Stimulated activated CD4-positive, alpha-beta T cell treated with anti-CD3 and anti-CD28 coated beads, Interleukin-1b, Interleukin-23, amount 100 ng/mL, for 1 hour (primary cell): ENCODE measurements at places on chromosomes 4 and X.

- DNase-seq, result no peak
Measured at GRCh38 chr4:7256984-7257810, 64.9 kb downstream of the SORCS2 start.

DNA sequence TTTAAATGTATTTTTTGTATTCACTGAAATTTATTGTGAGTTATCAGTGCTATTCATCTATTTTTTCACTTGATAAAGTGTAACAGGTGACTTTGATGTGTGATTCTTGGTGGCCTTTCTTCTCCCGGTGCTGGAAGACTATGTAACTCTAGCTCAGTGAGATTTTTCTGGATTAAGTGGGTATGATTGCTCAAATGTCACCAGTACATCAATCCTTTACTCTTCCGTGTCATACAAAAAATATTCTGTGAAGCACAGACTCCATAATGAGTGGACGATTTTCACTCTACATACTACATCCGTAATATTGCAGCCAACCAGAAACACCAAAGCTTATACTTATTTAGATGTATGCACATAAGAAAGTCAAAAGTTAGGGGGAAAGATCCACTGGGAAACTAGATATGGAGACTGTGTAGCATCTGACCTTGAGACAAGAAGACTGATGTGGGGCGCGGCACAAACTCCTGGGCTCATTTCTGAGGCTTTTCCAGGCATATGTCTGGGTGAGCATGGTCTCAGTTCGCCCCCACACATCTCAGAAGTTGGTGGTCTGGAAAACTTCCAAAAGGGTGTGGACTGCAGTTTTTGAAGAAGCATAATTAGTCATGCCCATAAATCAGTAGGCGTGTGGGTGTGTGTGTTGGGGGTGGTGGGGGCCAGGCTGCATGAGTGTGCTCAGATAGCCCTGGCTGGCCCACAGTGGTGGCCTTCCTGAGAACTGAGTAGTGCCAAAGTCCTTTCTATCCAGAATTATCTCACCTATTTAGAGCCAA lies 53.9 kb upstream of the TENM3 start:
- DNase-seq, result no peak

- DNase-seq, result no peak
Measured at GRCh38 chrX:103552236-103552635, 32.9 kb upstream of the RAB40A start.

- DNase-seq, result no peak
Measured at GRCh38 chr4:168797738-168798375, 212.2 kb downstream of the CBR4 start.

- DNase-seq, result no peak
Measured at GRCh38 chr4:77631276-77631675, 25.7 kb downstream of the CXCL13 start.

DNA sequence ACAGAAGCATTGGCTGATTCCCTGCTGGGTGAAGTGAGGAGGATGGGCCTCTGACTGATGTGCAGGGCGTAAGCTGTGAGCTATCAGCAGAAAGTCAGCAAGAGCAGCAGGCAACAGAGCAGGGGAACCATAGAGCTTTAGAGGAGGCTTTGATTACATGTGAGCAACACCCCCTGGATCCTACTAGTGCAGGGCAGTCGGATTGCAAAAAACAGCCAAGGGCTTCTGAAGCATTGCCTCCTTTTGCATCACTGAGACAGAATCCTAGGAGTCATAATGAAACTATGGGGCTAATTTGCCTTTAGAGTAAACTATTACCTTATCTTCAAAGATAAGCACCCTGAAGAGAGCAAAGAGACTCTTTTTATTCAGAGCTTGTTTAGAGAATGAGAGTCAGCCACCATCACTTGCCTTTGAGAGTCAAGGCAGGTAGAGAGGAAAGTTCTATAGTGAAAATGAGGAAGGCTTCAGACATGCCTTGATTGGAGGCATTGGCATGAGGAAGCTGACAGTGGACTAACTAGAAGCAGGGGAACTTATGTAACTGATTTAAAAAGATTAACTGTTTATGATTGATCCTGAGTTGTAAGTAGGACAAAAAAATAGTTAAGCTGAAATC lies 420.3 kb downstream of the PDHA2 start:
- no peak for DNase-seq

GRCh38 chr4:128835498-128836222 lies 26.2 kb downstream of the JADE1 start:
- DNase-seq, result no peak

GRCh38 chrX:68488657-68489056 lies 10.2 kb upstream of the YIPF6 start:
- no peak for DNase-seq

DNA sequence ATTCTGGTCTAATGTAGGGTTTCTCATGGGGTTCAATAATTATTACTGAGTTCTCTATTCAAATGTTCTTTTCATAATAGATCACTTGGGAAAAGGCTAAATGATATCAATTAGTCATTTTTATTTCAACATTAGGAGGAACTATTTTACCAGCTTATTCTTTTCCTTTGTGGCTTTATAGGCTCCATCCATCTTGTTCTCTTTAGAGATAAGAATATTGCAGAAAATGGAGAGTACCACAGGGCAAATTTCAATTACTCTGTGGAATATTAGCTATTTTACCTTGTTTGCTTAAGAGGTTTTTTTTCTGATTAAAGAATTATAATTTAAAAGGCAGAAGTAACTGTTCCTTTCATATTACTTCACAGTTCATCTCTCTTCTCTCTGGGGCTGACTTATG lies 55.8 kb downstream of the MAP9 start:
- DNase-seq, result no peak

DNA sequence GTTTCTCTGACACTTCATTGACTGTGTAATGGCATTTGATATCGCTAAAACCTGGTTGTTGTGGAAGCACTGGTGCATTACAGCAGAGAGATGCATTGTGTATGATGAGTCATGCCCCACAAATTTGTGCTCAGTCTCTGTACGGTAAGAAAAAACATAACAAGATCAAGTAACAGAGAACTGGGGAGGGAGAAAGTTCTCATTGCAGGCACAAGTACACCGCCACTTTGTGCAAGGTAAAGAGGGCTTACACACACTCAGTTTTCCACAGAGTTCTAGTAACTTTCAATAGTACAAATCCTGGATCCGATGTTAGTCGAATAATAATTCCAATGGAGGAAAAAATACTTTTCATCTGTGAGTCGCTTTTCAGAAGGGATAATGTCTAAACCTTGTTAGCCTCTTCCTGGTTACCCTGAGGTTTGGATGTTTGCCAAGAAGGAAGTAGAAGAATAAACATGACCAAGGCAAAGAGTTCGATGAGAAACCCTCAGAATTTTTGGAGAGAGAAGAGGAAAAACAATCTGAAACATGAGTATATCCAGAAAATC lies 512.5 kb upstream of the SLIT2 start:
- no peak for DNase-seq

DNA sequence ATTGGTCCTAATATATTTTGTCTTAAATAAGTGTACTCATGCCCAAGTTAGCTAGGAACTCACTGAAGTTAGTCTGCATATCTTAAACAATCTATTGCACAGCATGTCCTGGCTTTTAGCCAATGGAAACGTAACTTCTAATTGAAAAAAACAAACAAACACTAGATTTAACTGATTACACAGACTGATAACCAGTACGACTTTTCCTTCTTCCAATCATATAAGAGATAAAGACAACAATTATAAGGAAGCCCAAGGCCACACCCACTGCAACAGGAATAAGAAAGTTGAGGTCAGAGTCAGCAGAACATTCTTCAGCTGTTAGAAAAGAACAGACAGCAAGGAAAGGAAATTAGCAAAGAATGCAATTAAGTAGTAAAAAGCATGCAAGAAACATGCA lies 40.8 kb downstream of the LAMP2 start:
- DNase-seq, result no peak

- DNase-seq, result no peak
Measured at GRCh38 chrX:124087000-124087746, 125.7 kb downstream of the STAG2 start.

- no peak for DNase-seq
Measured at GRCh38 chr4:186201535-186202230, 10.3 kb downstream of the CYP4V2 start.

DNA sequence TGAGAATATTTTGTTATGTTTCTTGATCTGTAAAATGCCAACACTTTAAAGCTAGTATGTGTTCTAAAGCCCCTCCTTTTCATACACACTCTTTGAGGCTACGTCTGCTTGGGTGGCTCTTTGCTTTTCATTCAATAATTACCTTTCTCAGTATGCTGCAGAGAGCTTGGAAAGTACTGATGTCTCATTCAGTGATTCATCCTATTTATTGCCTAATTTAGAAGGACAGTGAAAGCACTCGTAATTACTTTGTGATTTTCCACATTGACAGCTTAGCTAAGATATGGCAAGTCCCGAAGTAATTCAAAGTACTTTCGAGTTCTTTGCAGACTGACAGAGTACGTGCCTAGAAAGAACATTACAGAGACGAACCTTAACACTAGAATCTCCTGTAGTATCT lies 57.2 kb downstream of the BMP15 start:
- DNase-seq, result no peak

GRCh38 chr4:147924604-147925412 lies 192.9 kb downstream of the ARHGAP10 start:
- DNase-seq, result no peak

DNA sequence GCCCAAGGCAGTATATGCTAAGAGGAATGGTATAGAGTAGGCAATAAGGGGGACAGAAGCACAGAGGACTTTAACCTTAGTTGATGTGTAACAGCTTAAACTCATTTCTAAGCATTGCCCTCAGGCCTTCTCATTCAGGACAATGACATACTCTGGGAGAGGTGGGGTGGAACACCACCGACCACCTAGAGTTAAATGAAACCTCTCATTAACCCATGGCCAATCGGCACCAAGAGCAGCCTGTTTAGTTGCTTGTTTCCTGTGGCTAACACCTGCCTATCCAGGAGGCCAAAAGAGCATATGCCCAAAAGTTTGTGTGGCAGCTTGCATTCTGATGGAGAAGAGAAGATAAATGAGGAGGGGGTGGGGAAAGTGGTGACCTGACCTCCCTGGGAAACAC lies 88.7 kb upstream of the PLAC1 start:
- DNase-seq, result no peak

DNA sequence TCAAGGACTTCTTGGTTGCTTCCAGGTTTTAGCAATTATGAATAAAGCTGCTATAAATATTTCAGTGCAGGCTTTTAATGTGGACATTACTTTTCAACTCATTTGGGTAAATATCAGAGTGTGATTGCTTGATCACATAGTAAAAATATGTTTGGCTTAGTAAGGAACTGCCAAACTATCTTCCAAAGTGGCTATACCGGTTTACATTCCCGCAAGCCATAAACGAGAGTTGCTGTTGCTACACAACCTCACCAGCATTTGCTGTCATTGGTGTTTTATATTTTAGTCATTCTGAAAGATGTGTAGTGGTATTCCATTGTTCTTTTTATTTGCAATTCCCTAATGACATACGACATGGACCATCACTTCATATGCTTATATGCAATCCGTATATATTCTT lies 30.9 kb upstream of the SPOCK3 start:
- no peak for DNase-seq

DNA sequence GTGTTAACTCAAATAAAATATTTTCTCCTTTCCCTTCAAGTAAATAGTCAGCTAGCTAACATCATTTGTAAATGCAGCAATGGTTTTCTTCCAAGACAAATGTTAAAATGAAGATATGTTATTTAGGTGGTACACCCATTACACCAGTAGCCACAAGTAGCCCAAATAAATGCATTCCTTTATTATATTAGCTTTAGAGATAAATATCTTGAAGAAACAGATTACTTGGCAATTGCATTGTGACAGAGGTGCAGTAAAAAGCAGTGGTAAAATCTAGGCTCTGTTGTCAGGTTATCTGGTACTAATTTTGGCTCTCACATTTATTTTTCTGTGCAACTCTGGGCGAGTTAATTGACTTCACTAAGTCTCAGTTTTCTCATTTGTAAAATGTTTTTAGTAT lies 193.0 kb downstream of the NAA11 start:
- DNase-seq, result no peak

DNA sequence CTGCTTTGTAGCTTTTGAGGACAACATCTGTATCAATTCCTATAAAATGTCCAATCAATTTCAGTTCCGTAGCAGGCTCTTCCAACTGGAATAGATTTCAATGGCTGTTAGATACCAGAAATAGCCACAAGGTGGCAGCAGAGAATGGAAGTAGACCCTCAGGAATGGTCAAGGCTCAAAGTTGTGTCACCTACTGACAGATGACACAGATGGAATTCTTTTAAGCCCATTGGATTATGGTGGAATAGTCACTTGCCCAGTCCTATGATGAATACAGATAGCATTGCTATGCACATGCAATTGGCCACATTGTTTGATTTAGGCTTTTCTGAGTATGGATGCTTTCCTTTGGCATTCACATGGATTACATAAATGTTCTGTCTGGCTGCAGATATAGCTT lies 130.4 kb upstream of the RADX start:
- no peak for DNase-seq

DNA sequence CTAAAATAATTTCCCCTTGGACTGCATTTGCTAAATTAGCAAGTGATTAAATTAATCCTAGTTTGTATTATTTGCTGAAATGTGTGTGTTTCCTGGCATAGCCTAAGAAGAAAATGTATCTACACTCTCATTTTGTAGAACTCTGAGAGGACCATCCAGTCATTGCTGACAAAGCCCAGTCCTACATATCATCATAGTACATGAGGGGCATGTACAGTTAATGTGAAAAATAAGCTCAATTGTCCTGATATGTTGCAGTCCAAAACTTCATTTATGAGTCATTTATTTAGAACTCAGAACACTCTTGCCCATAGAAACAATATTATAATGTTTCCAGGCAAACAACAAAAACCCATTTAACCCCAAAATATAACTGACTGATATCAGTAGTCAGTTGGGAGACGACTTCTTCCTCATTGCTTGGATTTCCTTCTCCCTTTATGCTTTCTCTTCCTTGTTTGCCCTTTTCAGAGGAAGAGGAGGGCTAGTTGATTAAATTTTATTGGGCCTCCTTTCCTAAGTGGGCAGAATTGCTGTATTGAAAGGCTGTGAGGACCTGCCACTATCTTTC lies 26.9 kb upstream of the BBS12 start:
- DNase-seq, result no peak

DNA sequence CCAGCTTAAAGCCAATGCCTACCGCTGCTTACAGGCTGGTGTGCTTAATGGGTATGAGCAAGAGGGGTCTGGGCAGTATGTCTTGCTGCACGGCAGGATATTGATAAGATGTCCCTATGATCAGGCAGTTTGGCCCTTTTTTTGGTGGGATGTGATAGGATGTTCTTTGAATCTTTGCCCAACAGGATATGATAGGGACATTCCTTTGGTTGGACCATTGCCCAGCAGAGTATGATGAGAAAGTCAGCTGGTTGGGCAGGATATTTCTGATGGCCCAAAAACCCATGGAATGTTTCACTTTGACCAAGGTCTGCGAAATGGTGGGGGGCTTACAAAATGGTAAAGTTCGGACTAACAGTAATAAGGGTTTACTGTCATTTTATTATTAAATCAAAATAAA lies 1060.6 kb downstream of the STIM2 start:
- DNase-seq, result no peak

DNA sequence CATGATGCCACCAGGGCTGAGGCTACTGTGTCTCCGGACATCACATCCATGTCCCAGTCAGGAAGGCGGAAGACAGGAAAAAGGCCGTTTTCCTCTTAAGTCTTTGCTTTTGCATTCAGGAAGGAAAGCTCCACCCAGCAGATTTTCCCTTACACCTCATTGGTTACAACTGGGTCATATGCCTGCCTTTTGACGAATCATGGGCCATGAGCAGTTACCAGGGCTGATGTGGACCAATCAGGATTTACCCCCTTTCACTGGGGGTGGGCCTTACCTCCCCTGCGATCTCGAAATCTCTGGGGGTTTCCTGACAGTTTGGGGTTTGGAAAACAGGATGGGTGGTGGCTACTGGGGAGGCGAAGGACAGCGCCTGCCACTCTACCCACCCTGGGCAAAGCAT lies 52.5 kb upstream of the GRPEL1 start:
- DNase-seq, result no peak
